ENCODE measurements at places on chromosomes 12 and 14.

GRCh38 chr12:68998041-68998440 is 65.1 kb upstream of the CPM start:
- DNase-seq, result no peak

- no peak for DNase-seq
These were observed 96.1 kb upstream of the ANO4 start for GRCh38 chr12:100698518-100698917.

DNA sequence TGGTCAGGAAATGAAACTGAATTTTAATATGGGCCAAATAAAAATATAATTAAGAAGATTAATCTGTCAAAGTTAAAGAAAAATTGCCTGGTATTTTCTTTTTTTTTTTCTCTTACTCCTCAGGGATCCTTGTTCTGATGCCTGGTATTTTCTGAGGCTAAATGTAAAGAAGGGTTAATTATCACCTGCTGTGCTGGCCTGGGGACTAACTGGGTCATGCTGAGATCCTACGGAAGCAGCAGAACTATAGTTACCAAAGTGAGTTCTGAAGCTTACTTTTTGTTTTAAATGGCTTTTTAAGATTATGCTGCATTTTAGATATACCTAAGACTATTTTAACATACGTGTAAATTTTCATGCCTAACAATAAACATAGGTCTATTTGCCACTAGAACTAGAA is 23.3 kb downstream of the ZC2HC1C start:
- DNase-seq, result no peak

- no peak for DNase-seq
These were observed 16.3 kb upstream of the FLVCR2 start for GRCh38 chr14:75562089-75562488.

GRCh38 chr12:113573148-113573547 is 101.5 kb upstream of the LHX5 start:
- DNase-seq, result no peak

DNA sequence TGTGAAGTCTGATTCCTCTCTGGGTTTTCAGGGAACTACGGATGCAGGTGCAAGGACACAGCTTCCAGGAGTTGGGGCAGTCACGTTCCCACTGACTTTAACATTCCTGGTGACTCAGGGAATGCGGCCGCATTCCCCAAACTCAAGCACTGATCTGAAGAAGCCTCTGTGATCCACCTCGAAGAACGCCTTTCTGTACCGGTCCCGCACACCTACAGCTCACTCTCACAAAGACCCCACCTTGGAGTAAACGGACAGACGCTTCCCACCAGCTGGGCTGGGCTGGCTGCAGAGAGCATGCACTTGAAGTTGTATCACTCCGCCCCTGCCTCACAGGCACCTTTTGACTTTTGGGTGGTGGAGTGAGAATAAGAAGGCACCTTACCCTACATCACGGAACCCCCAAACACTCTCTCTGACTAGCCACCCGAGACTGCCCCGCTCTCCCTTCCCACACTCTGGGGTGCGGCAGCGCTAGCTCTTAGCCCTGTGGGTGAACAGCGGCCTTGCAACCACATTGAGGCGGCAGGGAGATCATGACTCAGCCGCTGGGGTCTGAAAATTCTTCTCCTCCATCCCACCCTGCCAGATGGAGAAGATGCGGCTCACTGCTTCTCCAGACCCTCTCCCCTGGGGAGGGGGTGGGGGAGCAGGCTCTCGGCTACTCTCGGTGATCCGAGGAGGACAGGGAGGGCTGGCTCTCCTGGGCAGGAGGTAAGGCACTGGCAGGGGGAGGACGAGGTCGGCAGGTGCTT is 23.7 kb upstream of the HDAC7 start:
- DNase-seq, result no peak

GRCh38 chr12:53712059-53712643 is 15.1 kb downstream of the CALCOCO1 start:
- DNase-seq, result no peak

- no peak for DNase-seq
These were observed 56.7 kb downstream of the BEGAIN start for GRCh38 chr14:100530270-100531072.

GRCh38 chr14:96051231-96051630 is 12.1 kb downstream of the C14orf132 start:
- no peak for DNase-seq

DNA sequence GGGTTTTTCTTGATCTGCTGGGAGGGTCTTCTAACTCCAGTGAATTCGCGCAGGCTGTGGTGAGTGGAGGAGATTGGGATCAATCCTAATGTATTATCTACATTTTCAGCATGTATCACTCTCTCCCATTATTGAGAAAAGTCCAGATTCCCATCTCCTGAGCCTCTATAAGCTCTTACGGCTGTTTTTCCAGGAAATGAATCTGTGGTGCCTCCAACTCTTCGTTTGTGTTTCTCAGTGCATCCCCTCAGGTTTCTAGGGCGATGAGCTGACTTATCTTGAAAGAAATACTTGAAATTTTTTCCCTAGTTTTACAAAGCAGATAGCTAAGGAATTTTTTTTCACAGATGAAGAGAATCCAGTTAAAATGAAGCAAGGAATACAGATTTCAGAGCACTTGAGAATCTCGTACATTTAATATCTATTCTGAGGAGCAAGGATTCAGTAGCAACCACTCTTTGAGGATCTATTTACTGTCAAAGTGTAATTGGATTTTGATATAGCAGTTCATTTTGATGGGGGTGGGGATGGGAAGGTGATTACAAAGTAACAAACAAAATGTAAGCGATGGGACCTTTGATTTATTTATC is 138.7 kb downstream of the BRMS1L start:
- no peak for DNase-seq

GRCh38 chr12:68304626-68305025 is 27.5 kb downstream of the MDM1 start:
- DNase-seq, result no peak

GRCh38 chr14:92783813-92784431 is 10.2 kb upstream of the GOLGA5 start:
- peak; percentile 60 for DNase-seq

GRCh38 chr12:47876440-47876960 is 28.3 kb downstream of the VDR start:
- DNase-seq, result no peak

- no peak for DNase-seq
These were observed 51.6 kb downstream of the RIN3 start for GRCh38 chr14:92565040-92565717.

DNA sequence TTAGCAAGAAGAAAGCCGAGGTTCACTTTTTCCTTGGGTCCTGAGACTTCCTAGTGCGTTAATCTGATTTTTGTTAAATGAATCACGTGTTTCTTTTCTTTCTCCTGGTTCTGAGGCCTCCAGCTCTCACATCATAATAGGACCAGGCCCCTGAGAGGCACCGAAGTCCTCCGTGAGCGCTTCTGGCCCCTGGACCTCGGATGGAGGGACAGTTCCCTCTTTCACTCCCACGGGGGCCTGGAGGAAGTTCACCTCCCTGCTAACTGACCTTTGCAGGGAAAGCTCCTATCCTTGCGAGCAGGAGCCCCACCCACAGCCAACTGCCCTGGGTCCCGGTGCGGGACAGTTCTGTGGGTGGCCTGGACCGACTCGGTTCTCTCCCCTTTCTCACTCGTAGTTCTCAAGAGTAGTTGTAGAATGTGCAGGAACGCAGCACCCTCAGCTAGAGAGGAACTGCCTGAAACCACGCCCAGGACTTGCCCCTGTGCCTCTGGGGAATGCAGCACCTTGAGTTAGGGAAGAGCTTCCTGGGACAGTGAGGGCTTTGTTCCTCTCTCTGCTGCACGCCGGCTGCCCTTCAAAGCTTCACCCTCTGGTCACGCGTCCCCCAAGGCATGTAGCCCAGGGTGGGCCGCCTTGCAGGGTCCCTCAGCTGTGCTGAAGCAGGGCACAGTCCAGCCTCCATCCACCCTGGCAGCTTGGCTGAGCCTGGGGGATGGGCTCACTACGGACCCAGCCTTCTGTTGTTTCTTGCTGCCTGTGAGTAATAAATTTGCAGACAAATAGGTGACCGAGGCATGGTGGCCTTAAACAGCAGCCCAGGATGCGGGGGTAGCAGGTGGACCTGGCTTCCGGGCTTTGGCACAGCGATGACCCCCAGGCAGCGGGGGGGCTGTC is 264.6 kb downstream of the ADGRD1 start:
- no peak for DNase-seq

DNA sequence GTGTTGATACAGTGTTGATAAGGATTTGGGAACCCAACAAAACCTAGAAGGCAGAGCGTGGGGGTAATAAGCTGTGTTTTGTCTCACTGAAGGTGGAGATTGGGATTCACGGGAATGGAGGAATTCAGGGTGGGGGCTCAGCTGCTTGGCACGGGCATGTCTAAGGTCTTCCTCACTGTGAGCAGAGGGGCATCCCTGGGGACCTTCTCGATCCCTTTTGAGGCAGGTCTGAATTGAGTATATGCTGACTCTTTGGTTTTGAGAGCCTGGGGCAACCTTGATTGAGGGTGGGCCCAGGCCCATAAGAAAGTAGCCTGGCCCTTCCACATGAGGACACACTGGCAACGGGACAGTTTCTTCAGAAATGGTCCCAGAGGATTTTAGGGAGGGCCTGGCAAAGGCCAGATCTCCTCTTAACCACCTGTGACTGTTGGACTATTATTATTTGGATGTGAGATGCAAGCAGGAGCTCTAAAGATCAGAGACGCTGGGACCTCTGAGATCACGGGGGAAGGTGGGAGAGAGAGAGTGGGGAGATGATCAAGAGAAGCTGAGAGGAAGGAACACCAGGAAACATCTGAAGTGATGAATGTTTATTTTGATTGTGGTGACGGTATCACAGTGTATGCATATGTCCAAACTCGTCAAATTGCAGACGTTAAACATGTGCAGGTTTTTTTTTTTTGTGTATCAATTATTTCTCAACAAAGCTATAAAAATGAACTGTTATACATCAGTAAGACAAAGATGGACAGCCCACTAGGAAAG is 48.4 kb downstream of the SMIM41 start:
- no peak for DNase-seq

- DNase-seq, result no peak
These were observed 492.7 kb upstream of the MGAT4C start for GRCh38 chr12:86748894-86749293.
